ENCODE measurements at places on chromosomes 2 and 18. TPM values are rescaled to one million over a fixed set of nuclear protein-coding genes. Genes with fewer than 3 reads are reported as not detected.

DNA sequence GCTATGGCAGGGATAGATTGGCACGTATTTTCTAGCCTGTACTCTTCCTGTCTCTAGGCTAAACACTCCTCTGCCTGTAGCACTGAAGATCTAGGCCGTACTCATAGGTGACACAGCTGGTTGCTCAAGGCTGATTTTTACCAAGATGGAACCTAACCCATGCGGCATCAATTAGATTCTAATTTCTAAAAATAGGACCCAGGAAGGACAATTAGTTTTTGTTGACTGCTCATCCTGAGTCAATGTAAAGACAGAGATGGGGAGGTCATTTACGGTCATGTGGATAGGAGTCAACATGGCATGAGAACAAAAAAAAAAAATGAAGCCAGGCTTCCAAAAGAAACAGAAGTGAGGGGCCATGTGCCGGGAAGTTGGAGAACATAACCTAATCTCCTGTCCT lies 360.7 kb upstream of the ETAA1 start:
- H3K4me3 ChIP-seq: no peak overlapping the region
- H3K4me1 ChIP-seq: no peaks in the 10 kb centered on the region
- DNase-seq: no peak
- H3K27ac ChIP-seq: no peak overlapping the region
- H3K36me3 ChIP-seq: no peaks in the 10 kb centered on the region

GRCh38 chr18:68734308-68734707 lies 19.4 kb upstream of the TMX3 start:
- H3K4me1 ChIP-seq: no peaks in the 10 kb centered on the region
- H3K36me3 ChIP-seq: no peaks in the 10 kb centered on the region
- H3K27me3 ChIP-seq: no peaks in the 10 kb centered on the region

DNA sequence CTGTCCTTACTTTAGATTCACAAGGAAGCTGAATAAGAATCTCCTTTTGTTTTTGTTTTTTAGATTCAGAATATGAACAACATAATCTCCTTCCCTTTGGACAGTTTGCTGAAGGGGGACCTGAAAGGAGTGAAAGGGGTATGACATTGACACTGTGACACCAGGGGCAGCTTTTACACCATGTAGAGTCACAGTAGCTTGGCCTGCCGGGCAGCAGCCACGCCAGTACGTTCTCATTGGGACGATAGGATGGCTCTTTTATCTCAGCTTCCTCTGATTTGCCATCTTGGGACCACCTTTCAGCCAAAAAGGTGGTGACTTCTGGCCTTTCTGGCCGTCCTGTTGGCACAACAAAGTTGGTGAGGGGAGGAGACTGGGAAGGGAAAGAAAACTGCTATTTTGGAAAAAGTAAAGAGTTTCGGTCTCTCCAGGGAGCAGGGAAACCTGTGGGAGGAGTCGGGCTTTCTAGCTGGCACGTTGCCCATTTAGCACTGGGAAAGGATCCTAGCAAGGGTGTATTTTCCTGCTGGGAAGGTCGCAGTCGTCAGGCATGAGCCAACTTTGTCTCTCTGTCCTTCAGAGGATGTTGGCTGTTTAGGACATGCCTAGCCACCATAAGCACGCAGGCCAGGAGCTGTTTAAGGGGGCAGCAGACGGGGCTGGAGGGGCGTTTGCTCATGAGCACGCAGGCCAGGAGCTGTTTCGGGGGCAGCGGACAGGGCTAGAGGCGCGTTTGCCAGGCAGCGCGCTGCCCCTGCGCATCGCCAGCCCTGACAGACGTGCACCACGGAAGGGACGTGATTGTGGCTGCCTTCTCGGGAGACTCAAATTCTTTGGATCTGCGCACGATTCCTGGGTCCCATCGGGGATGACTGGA lies 104.6 kb downstream of the ITGB1BP1 start:
- no peak for DNase-seq
- no peak overlapping the region for H3K4me3 ChIP-seq
- no peaks in the 10 kb centered on the region for H3K27me3 ChIP-seq
- no peaks in the 10 kb centered on the region for H3K4me1 ChIP-seq
- H3K27ac ChIP-seq: no peak overlapping the region

GRCh38 chr2:195363496-195363895 lies 293.5 kb upstream of the SLC39A10 start:
- H3K27ac ChIP-seq: no peak overlapping the region
- no peak overlapping the region for H3K4me3 ChIP-seq
- H3K27me3 ChIP-seq: no peaks in the 10 kb centered on the region
- H3K36me3 ChIP-seq: no peaks in the 10 kb centered on the region

DNA sequence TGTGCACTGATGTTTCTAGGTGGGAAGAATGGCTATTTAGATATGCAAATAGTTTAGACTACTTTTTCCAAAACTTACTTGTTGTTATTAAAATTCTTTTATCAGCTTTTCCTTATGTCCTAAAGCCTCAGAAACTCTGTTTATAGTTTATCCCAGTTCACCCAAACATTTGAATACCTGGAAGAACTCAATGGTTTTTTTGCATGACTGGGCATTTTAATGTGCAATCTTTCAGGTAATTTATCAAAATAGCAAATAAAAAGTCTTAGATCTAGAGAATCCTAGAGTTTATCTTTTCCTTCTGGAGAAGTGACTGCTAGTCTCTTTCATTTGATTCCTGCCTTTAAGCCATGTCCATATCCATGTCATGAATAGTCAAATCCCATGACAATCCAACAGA lies 9.6 kb upstream of the ADAM23 start:
- no peak overlapping the region for H3K27ac ChIP-seq
- no peaks in the 10 kb centered on the region for H3K4me1 ChIP-seq
- H3K27me3 ChIP-seq: no peaks in the 10 kb centered on the region
- H3K36me3 ChIP-seq: no peaks in the 10 kb centered on the region
- DNase-seq: no peak

UGT1A3 gene
- not detected for total RNA-seq

GRCh38 chr2:85110991-85111560 lies 22.1 kb upstream of the TCF7L1 start:
- no peaks in the 10 kb centered on the region for H3K4me1 ChIP-seq
- no peak for DNase-seq
- H3K36me3 ChIP-seq: no peaks in the 10 kb centered on the region
- no peak overlapping the region for H3K4me3 ChIP-seq
- H3K27me3 ChIP-seq: peaks cover 4% of the 10 kb centered on the region

DNA sequence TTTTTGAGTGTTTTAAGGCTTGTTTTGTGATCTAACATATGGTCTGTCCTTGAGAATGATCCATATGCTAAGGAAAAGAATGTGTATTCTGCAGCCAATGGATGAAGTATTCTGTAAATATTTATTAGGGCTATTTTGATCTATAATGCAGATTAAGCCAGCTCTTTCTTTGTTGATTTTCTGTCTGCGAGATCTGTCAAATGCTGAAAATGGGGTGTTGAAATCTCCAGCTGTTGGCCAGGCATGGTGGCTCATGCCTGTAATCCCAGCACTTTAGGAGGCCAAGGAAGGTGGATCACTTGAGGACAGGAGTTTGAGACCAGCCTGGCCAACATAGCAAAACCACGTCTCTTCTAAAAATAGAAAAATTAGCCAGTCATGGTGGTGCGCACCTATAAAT lies 132.7 kb downstream of the DIS3L2 start:
- DNase-seq: no peak
- H3K27me3 ChIP-seq: no peaks in the 10 kb centered on the region
- H3K4me1 ChIP-seq: no peaks in the 10 kb centered on the region
- H3K27ac ChIP-seq: no peak overlapping the region
- H3K4me3 ChIP-seq: no peak overlapping the region

GRCh38 chr2:216632952-216633615 lies at the start of gene IGFBP2:
Gene IGFBP2, plus strand, starts transcription at chr2:216633420. Its CDS starts 104 bp downstream, at chr2:216633524.
- peaks cover 14% of the 10 kb centered on the region for H3K4me1 ChIP-seq
- H3K36me3 ChIP-seq: no peaks in the 10 kb centered on the region
- no peak within 1 kb of the TSS for H3K4me3 ChIP-seq
- no peak for DNase-seq
- H3K27ac ChIP-seq: no peak within 1 kb of the TSS

TFCP2L1 gene
- 0.05 TPM for total RNA-seq

GRCh38 chr2:74573747-74574562 lies 19.4 kb downstream of the DOK1 start:
- H3K27ac ChIP-seq: peak overlapping the region; percentile 74
- H3K36me3 ChIP-seq: no peaks in the 10 kb centered on the region
- peaks cover 68% of the 10 kb centered on the region for H3K4me1 ChIP-seq
- H3K4me3 ChIP-seq: peak overlapping the region; percentile 34

DNA sequence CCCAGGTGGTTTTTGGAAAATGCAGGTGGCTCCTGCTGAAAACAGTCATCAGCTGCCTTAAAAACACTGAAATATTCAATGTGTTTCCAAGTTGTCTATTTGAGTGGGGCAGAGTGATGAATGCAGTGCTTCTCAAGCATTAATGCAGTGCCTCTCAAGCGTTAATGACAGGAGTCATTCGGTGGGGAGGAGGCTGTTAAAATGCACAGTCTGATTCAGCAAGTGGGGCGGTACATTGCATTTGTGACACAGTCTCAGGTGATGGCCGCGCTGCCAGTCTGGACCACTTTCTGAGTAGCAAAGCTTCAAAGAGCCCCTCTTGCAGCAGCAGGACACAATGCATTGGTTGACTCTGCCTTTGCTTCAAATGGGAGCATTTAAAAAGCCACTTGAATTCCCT lies 231.4 kb upstream of the RGPD4 start:
- no peak for DNase-seq
- H3K27me3 ChIP-seq: no peaks in the 10 kb centered on the region
- no peaks in the 10 kb centered on the region for H3K4me1 ChIP-seq
- no peaks in the 10 kb centered on the region for H3K36me3 ChIP-seq

CFC1 gene
- total RNA-seq: not detected

DNA sequence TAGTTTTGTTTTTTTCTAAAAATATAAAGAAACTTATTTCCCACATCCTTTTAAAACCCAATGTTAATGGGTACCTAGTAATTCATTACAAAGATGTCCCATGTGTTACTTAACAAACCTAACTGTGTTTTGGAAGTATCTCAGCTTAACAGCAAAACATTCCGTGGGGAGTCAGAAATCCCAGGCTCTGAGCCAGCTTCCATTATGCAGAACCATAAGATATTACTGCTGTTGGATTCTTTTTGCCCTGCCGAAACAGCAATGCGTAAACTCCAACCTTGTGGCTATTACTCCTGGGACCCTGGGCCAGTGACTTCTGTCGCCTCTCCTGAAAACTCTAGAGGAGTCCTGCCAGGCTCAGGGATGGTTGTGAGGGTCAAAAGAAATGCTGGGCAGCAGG lies 174.1 kb downstream of the UXS1 start:
- no peak for DNase-seq
- no peaks in the 10 kb centered on the region for H3K4me1 ChIP-seq
- H3K36me3 ChIP-seq: no peaks in the 10 kb centered on the region
- no peak overlapping the region for H3K27ac ChIP-seq
- H3K4me3 ChIP-seq: no peak overlapping the region
